ENCODE measurements at places on chromosomes 16 and 17.

GRCh38 chr17:16922386-16923096 lies 49.4 kb downstream of the TNFRSF13B start:
- no peak for DNase-seq

GRCh38 chr16:85978291-85978775 lies 79.4 kb downstream of the IRF8 start:
- DNase-seq = no peak

DNA sequence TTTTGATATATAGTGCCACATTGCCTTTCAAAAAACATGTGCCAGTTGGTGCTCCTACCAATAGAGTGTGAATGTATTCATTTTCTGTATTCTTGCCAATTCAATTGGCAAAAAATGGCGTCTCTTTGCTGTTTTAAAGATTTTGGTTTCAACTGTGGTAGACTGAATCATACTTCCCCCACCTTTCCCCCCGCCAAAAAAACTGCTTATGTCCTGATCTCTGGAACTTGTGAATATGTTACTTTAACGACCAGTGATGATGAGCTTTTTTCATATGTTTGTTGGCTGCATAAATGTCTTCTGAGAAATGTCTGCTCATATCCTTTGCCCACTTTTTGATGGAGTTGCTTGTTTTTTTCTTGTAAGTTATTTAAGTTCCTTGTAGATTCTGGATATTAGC lies 325.1 kb upstream of the KCNJ16 start:
- DNase-seq = no peak

GRCh38 chr16:8619671-8620370 lies 1.7 kb upstream of the METTL22 start:
- DNase-seq = no peak

- DNase-seq = no peak
These were observed 167.8 kb upstream of the CACNG5 start for GRCh38 chr17:66667090-66667489.

DNA sequence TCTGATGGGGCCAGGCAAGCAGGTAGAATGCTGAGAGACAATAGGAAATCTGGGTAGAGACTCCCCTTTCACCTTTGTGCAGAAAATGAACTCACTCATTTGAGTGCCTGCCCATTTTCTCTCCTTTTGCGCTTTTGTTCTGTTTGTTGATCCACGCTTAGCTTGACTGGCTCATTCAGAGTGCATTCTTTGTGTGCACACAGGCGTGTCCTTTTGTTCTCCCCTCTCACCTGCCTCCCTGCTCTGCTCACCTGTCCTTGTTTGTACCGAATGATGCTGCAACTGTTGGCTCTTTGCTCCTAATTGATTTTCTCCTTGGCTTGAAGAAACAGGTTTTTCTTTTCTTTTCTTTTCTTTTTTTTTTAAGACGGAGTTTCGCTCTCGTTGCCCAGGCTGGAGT lies 15.8 kb downstream of the PGS1 start:
- DNase-seq = no peak
